Body of pancreas (tissue), 4 donors: ENCODE measurements at places on chromosomes 5 and 9. TPM values are rescaled to one million over a fixed set of nuclear protein-coding genes. Genes with fewer than 3 reads are reported as not detected.

DNA sequence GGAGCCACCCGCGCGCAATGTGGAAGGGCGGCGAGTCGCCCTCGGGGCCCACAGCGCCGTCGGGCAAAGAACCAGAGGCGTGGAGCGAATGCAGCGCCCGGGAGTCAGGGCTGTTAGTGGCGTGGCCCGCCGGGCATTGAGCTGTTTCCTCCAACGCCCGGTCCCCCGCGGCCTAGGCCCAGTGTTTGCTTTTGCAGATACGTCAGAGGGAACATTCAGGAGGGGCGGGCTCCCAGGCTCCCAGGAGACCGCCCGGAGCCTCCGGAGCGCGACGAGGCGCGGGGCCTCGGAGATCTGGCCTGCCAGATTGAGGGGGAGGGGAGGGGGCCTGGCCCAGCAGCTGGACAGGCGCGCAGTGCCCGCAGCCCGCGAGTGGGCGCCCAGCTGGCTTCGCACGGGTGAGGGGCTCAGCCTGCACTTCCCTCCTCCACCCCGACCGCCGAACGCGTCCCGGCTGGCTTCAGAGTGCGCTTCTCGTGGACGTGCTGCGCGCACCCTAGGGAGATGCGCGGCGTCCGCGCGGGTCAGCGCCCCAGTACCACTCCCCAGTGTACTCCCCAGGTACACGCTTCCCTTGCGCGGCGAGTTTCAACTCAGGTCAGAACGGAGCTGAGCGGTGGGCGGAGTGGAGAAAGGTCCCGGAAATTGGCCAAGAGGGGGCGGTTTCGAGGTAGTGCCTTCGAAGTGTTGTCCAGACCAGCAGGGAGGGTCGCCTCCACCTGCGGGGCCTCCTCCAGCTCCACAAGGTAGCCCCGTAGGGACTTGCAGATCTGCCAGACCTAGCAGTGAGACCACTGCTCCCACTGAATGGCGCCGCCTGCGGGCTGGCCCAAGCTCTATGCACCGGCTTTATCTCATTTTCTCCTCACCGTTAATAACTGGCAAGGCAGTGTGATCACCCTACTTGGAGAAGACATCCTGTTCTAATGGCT, 130.4 kb downstream of the TMEM174 start:
- DNase-seq: peak; percentile 52

DNA sequence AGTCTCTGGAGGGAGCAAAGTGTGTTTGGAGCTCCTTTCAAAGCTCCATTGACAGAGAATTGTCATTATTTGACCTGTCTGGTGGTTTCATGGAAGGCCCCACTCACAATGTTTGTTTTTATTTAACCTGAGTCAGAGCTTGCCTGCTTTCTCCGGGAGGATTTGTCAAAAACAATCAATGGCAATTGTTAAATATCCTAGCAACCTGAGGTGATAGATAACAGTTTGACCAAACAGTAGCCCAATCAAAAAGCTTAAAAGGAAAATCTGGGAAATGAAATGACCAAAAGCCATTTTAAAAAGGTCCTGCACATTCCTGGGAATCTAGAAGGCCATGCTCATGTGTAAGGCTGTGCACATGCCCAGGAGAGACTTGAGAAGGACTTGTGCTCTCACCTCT, 177.2 kb upstream of the POC5 start:
- no peak for DNase-seq

DNA sequence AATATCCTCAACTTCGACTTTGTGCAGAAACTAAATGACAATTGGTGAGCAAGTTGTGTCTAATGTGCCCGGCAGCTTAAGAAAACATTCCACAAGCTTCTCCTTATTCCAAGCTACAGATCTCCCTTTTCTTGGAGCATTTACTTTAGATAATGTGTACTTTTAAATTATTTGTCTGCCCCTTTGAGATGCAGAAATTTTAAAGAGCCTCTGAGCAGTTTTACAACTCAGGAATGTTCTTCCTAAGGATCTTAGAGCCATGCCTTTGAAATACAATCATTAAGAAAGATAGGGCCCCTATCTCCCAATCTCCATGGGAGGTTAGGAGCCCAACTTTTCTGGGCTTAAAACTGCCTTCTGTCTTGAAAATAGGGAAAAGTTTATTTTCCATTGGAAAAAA, 723.7 kb upstream of the COX7C start:
- DNase-seq: no peak

DNA sequence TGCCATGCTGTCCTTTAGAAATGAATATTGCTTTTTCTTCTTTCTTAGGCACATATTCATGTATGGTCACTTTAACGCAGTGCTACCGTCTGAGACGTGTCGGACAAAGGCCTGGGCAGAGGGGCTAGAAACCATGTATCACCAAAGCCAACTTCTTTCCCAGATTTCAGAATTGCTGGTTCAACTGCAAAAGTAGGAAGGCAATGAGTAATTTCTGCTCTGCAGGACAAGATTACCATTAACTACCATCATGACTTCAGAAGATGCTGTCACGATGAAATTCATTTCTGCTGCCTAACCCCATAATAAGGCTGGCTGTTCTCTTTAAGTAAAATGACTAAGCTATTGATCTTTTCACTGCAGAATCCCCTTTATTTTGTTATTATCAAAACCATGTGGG, 306.7 kb downstream of the PDE4D start:
- DNase-seq: no peak

PRELID2 gene
- total RNA-seq: 22.4 TPM

KIAA0825 gene
- 5.7 TPM for total RNA-seq
